Kidney glomerular epithelial cell (primary cell): ENCODE measurements at places on chromosomes 1 and 21.

GRCh38 chr1:41666981-41667631, 182.6 kb upstream of the EDN2 start:
- no peak for DNase-seq

DNA sequence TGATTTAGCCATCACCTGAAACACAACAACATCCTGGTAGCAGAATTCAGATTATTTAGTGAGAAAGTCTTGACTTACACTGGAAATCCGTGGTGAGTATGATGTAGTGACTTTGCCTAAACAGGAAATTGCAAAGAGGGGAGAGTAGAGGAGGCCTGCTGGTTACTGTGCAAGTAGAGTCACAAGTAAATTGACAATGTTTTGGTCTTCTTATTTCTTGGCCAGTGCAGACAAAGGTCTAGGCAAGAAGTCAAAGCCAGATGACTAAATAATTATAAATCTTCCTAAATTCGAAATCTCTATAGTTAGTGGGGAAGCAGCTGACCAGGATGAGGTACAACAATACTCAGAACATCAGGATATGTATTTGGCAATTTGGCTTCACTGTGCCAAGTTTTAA, 159.5 kb upstream of the KCTD3 start:
- no peak for DNase-seq

DNA sequence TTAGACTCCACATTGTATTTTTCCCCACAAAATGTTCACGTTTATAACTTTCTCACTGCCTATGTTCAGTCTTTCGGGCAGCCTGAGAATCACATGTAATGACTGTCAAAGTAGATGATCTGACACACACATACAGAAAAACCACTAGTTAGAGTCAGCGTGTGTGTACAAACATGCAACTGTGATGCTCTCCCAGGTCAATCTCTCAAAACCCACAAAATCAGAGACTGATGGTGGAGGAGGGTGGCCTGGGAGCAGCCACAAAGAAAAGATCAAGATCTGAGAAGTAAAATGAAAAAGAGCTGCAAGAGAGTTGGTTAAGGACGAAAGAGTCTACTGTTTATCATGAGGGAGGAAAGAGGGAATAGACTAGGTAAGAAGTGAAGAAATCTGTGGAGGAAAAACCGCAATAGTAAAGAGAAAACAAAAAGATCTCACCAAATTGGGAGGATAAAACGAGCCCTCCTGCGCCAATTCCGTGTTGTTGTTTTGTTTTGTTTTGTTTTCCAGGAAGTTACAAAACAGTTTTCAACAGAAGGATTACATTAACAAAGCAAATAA, 2.3 kb downstream of the EGLN1 start:
- DNase-seq: no peak

GRCh38 chr1:149845416-149845815, 54.0 kb upstream of the BOLA1 start:
- DNase-seq: no peak

DNA sequence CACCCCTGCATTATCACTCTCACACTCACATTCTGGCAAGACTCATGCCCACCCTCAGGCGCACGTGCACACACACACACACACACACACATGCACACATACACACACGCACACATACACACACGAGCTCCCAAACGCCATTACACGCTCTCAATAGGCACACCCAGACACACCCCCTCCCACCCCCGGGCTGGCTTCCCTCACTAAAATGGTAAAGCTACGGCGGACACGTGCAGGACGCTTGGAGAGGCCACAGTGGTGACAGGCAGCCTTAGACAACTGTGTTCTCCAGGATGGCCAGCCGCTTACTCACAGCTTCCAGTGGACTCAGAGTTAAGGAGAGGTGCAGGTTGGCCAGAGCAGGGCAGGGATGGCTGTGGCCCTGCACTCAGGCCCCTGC, 10.1 kb downstream of the MATN1 start:
- DNase-seq: no peak

- DNase-seq: peak; percentile 33
Measured at GRCh38 chr21:42145569-42146272, 73.2 kb upstream of the ABCG1 start.

DNA sequence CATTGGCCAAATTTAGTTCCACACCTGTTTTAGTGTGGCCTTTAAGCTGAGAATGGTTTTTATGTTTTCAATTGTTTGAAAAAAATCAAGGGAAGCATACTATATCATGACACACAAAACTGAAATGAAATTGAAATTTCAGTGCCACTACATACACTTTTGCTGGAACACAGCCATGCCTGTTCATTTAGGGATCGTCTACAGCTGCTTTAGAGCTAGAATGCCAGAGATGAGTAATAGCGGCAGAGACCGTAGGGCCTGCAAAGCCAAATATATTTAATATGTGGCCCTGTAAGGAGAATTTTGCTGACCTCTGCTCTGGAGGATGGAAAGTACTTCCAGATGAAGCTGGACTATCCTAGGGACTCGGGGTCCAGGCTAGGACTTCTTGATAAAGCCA, 62.5 kb upstream of the LYST start:
- no peak for DNase-seq

GRCh38 chr1:111691886-111692285, 47.3 kb downstream of the INKA2 start:
- DNase-seq: no peak

GRCh38 chr1:16026723-16027484, 5.1 kb downstream of the CLCNKA start:
- DNase-seq: no peak

DNA sequence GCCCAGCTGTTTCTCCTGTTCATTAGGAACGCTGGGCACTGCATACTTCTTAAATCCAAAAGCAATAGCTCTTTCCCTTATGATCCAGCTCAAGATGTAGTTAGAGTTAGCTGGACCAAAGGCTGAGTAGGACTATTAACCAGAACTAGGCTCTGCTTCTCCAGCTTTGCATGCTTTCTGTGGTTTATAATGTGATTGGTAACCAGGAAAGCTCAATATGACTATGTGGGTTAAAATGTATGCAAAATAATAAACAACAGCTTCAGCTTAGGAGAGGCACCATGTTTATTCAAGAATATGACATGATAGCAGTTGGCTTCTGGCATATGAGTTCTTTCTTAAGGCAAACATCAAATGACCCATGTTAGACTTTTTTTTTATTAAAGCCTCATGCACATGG, 73.8 kb downstream of the LYPLAL1 start:
- no peak for DNase-seq

DNA sequence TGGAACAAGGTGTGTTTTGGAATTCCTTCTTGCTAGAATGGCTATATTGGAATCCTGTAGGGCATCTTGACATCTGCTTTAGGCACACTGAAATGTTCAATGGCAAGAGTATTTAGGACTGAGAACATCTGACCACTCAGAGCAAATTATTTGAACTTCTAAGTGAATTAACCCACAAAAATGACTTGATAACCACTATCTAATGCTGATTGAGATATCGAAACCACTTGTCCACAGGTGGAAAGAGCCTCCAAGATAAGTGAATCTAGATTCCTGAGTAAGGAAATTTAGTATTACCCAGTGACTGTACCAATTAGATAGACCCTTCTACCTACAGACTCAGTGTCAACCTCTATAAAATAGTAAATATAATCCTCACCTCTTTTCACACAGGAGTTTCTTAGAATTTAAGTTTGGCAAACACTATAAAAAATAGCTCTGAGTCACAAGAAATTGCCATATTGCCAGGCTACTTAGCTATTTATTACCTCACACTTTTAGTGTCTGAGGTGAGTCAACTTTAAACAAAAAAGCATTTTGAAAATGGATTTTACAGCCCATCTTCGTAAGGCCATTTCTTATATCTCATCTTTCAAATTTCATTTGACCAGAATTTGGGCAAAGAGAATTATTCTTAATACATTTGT, 421.8 kb downstream of the PTBP2 start:
- peak; percentile 26 for DNase-seq

- DNase-seq: no peak
Measured at GRCh38 chr1:105027838-105028471, 1278.3 kb downstream of the AMY1C start.

DNA sequence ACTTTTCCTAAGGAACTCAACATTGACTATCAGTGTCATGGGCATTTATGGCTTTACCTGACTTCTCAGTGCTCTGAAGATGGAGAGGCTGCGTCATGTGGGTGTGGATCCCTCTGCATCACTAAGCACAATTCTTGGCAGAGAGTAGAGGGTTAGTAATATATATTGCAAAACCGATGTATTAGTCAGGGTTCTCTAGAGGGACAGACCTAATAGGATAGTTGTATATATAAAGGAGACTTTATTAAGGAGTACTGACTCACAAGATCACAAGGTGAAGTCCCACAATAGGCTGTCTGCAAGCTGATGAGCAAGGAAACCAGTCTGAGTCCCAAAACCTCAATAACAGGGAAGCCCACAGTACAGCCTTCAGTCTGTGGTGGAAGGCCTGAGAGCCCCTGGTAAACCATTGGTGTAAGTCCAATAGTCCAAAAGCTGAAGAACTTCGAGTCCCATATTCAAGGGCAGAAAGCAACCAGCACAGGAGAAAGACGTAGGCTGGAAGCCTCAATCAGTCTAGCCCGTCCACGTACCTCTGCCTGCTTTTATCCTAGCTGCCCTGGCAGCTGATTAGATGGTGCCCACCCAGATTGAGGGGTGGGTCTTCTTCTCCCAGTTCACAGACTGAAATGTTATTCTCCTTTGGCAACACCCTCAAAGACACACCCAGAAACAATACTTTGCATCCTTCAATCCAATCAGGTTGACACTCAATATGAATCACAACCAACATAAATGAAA, 159.7 kb upstream of the NRIP1 start:
- peak; percentile 78 for DNase-seq

- DNase-seq: no peak
Measured at GRCh38 chr1:61973100-61973837, 221.4 kb upstream of the L1TD1 start.

GRCh38 chr1:206463137-206463536, 7.1 kb upstream of the IKBKE start:
- DNase-seq: no peak

- no peak for DNase-seq
Measured at GRCh38 chr1:19220080-19220846, 10.2 kb upstream of the UBR4 start.

- DNase-seq: no peak
Measured at GRCh38 chr1:109705411-109705810, 6.6 kb upstream of the GSTM5 start.

GRCh38 chr1:21931171-21932093, 5.7 kb downstream of the HSPG2 start:
- DNase-seq: peak; percentile 78

GRCh38 chr1:145707183-145707867, at the start of gene PDZK1:
PDZK1 (minus strand) TSS chr1:145707368; CDS start chr1:145688021, 19,347 bp downstream.
- no peak for DNase-seq

GRCh38 chr1:172823534-172823933, 164.6 kb downstream of the FASLG start:
- peak; percentile 31 for DNase-seq

GRCh38 chr1:103265551-103265950, 157.2 kb upstream of the COL11A1 start:
- DNase-seq: no peak

DNA sequence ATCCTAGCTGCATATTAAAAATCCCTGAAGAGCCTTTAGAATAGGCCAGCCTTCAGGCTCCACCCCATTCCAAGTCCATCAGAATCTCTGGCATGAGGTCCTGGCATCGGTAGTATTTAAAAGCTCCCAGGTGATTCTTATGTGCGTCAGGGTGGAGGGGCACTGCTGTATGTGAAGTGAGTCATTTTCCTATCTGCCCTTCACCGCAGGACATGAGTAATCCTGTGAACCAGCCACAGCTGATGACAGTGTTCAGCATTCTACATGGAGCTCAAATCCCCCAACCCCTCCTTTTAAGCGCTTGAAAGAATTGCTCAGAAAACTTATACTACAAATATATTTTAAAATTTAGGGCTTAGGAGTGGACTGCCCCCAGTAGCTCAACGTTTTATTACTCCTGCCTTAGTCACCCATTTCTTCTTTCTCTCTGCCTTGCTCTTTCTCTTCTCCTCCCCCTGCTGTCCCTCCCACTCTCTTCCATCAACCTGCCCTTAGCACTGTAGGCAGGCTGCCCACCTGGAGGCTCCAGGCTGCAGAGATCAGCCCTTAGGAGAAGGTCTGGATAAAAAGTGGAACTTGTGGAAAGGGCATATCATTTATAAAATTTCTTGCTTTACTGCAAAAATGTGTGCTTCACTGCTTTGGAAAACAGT, 73.8 kb upstream of the ZNF281 start:
- peak; percentile 96 for DNase-seq

- no peak for DNase-seq
Measured at GRCh38 chr21:43204638-43205037, 35.8 kb downstream of the CRYAA start.

DNA sequence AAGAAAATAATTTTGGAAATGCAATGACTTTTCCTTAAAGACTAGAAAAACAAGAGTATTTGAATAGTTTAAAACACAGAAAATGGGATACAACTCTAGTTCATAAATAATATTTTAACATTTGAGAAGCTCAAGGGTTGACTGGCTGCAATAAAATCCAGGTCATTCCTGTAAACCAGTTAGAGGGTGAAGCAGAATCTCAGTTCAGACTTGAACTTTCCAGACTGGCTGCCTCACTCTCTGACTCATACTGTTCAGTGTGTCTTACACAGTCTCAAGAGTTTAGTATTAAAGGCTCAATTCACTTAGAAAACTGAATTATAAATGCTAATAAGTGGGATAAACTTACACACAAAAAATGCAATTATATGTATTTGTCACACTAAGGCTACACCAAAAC, 89.9 kb downstream of the RAVER2 start:
- DNase-seq: peak; percentile 16

GRCh38 chr1:62301726-62302390, 17.4 kb downstream of the KANK4 start:
- DNase-seq: no peak

DNA sequence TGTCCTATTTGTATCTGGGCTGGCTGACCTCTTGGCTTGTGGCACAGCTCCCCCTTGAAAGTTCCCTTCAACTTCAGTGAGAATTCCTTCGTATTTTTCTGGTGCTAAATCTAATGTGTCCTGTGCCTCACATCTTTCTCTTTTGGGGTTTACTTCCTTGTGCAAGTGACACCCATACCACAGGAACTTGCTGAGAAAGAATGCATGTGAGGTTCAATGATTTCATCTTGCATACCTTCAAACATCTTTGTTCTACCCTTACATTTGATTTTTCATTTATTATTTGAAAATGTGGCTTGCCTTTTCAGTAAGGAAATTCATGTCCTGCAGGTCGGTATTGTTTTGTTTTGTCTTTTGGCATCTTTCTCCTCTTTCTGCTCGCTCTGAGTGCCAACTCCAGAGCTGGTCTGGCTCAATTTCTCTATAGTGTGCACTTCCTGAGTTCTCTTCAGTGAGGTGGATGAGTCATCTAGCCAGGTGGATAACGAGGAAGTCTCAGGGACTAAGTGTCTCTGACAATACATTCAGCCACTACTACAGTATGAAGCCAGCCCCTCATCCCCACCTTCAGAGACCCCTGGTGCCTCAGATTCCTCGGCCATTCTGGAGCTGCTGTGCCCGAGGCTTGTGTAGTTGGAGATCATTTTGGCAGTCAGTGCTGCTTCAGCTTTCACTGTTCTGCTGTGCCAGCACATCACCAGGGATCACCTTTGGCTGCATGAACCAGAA, 59.5 kb downstream of the RIPK4 start:
- no peak for DNase-seq

GRCh38 chr1:116568662-116569380, 2.0 kb downstream of the CD58 start:
- DNase-seq: no peak

- no peak for DNase-seq
Measured at GRCh38 chr1:119204197-119204960, 63.9 kb upstream of the WARS2 start.

GRCh38 chr1:1763657-1764621, 14.3 kb downstream of the NADK start:
- no peak for DNase-seq

- peak; percentile 5 for DNase-seq
Measured at GRCh38 chr1:168180148-168180524, 1.4 kb downstream of the TIPRL start.

GRCh38 chr1:58209575-58209974, 337.0 kb downstream of the OMA1 start:
- DNase-seq: no peak
